ENCODE measurements at places on chromosomes 11 and 22. TPM values are rescaled to one million over a fixed set of nuclear protein-coding genes. Genes with fewer than 3 reads are reported as not detected.

OR5B21 gene
- not detected for total RNA-seq

OR5P2 gene
- not detected for total RNA-seq

GRCh38 chr11:30329150-30329940 is 6.4 kb downstream of the ARL14EP start:
- no peaks in the 10 kb centered on the region for H3K27me3 ChIP-seq
- DNase-seq: no peak
- H3K27ac ChIP-seq: no peak overlapping the region
- H3K36me3 ChIP-seq: peaks cover 42% of the 10 kb centered on the region

- peaks cover 15% of the 10 kb centered on the region for H3K4me1 ChIP-seq
- no peaks in the 10 kb centered on the region for H3K36me3 ChIP-seq
- DNase-seq: no peak
Observed at GRCh38 chr11:109421981-109422869, at the start of gene C11orf87. Gene C11orf87 (plus strand): TSS chr11:109422190. CDS start chr11:109423634, 1,444 bp downstream.

DNA sequence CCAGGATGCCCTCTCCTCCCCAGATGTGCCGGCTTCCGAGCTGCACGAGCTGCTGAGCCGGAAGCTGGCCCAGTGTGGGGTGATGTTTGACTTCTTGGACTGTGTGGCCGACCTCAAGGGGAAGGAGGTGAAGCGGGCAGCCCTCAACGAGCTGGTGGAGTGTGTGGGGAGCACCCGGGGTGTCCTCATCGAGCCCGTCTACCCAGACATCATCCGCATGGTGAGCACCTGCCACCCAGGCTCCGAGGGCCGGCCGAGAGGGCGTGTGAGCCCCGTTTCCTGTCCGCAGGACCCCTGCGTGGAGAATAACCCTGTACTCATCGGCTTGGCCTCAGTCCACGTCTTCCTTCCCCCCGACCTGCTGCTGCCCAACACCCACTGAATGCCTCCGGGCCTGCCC is 2.2 kb downstream of the PPP2R5B start:
- H3K36me3 ChIP-seq: peaks cover 21% of the 10 kb centered on the region
- no peaks in the 10 kb centered on the region for H3K27me3 ChIP-seq
- peaks cover 21% of the 10 kb centered on the region for H3K4me1 ChIP-seq
- no peak overlapping the region for H3K4me3 ChIP-seq

All from heart left ventricle (tissue), 16 donors.